ENCODE measurements at places on chromosomes 7 and 10. TPM values are rescaled to one million over a fixed set of nuclear protein-coding genes. Genes with fewer than 3 reads are reported as not detected.

The FAM25A gene
- not detected for total RNA-seq

The INHBA gene
- 8.6 TPM for total RNA-seq

DNA sequence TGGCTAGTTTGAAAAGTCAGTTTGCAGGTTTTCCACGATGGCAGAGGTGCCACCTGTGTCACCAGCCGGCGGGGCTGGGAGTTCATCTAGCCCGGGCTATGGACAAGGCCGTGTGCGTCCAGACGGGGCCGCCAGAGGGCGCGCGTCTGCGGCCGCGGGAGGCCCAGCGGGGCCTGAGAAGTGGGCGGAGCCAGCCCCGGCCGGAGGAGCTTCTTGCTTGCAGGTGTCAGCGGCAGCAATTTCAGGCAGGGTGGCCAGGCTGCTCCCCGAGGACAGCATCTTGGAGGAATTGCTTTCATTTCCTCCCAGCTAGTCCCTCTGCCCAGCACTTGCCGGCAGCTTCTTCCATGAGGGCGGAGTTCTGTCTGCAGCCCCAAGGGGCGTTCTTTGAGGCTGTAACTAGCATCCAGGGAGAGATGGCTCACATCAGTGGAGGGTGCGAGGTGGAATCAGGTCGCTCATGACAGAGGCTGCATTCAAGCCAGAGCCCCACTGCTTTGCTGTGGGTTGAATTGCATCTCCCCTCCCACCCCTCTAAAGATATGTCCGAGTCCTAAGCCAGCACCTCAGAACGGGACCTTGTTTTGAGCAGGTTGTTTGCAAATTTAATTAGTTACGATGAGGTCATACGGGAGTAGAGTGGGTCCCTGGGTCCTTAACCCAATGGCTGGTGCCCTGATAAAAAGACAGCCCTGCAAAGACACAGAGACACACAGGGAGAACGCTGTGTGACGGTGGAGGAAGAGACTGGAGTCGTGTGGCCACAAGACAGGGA is 85.9 kb upstream of the MKI67 start:
- H3K27ac ChIP-seq: no peak overlapping the region
- no peaks in the 10 kb centered on the region for H3K36me3 ChIP-seq
- H3K4me3 ChIP-seq: peak overlapping the region; percentile 50
- peaks cover 14% of the 10 kb centered on the region for H3K4me1 ChIP-seq

DNA sequence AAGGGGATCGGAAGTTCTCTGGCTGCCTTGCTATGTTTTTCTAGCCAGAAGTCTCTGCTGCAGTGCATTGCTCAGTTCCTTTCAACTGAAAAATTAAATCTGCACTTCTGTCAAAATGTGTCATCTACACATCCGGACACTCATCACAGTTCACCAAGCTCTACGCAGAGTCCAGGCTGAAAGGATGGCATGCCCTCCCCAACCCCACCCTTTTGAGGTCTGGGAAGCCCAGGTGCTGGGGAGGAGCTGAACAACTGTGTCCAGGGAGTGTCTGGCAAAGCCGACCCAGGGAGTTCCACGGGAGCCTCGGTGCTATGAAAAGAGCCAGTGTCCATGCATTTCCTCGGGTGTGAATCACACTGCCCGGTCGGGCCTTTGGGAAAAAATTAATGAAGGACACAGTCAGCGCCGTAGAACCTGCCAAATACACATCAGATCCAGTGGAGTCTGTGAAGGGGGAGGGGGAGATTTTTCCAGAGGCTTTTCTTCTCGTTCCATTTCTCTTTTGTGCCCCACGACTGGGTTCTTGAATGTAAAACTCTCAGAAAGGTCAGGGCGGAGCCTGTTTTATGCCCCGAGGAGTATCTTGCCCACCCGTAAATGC is 757 bp upstream of the PALS2 start:
- H3K27ac ChIP-seq: peak overlapping the region; percentile 74
- peaks cover 17% of the 10 kb centered on the region for H3K4me1 ChIP-seq
- H3K36me3 ChIP-seq: no peaks in the 10 kb centered on the region
- H3K4me3 ChIP-seq: peak overlapping the region; percentile 84
- no peak for DNase-seq

The NPFFR1 gene
- total RNA-seq: not detected

- peaks cover 96% of the 10 kb centered on the region for H3K27me3 ChIP-seq
- no peak overlapping the region for H3K4me3 ChIP-seq
- no peaks in the 10 kb centered on the region for H3K4me1 ChIP-seq
- no peak for DNase-seq
- H3K27ac ChIP-seq: no peak overlapping the region
These were observed 304.5 kb downstream of the WDR37 start for GRCh38 chr10:1360558-1361164.

The UTF1 gene
- not detected for total RNA-seq

The NPTX2 gene
- total RNA-seq: 2.3 TPM

Data from left ventricle myocardium inferior (tissue), 1 donor.